Activated T-cell treated with anti-CD3 and anti-CD28 coated beads, Interleukin-2, amount 50 U/mL, for 48 hours (primary cell): ENCODE measurements at places on chromosomes 1 and 21.

- DNase-seq = no peak
These were observed 22.2 kb downstream of the DESI2 start for GRCh38 chr1:244675167-244675566.

DNA sequence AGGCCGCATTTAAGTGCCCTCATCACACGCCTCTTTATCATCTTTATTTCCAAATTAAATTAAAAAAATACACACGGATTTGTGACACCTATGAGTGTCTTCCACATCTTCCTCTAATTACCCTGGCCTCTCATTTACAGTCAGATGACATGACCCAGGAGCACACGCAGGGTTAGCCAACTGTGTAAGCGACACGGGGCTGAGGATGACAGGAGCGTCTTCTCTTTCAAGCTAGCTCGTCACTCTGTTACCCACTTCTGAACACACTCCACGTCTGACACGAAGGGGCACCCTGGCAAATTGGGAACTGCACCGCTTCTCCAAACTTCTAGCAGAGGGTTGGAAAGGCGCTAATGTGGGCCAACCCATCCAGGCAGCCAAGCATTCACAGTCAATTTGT lies 112.1 kb downstream of the SMYD2 start:
- DNase-seq = no peak

DNA sequence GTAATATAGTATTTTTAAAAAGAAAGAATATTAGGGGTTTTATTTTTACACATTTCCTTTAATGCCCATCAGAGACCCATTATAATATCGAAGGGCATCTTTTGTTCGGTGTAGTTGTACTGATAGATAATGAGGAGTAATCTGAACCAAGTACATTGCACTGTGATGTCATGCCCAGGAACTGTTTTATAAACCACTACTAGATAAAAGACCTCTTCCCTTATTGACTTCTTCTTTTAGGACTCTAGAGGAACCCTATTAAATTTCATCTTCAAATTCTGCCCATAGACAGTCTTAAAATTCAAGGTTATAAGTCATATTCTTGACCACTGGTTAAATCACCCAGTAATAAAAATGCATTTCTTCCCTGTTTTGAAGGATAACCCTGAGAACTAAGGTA lies 206.5 kb downstream of the NRIP1 start:
- DNase-seq = no peak

DNA sequence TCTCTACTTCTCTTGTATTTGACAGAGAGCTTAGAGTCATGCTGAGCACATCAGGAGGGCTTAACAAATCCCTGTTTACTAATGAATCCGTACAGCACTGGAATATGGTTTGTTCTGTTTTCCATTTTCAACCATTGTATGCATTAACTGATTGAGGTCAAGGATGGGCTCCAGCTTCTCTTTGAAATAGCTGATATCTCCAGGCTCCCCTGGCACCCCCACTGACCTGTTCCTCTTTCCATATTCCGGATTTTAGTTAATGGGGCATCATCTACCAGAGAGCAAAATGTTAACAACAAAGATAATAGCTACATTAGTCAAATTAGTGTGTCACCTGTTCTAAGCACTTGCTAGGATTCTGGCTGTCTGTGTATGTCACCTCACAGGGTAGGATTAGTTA lies 57.6 kb downstream of the NENF start:
- no peak for DNase-seq

DNA sequence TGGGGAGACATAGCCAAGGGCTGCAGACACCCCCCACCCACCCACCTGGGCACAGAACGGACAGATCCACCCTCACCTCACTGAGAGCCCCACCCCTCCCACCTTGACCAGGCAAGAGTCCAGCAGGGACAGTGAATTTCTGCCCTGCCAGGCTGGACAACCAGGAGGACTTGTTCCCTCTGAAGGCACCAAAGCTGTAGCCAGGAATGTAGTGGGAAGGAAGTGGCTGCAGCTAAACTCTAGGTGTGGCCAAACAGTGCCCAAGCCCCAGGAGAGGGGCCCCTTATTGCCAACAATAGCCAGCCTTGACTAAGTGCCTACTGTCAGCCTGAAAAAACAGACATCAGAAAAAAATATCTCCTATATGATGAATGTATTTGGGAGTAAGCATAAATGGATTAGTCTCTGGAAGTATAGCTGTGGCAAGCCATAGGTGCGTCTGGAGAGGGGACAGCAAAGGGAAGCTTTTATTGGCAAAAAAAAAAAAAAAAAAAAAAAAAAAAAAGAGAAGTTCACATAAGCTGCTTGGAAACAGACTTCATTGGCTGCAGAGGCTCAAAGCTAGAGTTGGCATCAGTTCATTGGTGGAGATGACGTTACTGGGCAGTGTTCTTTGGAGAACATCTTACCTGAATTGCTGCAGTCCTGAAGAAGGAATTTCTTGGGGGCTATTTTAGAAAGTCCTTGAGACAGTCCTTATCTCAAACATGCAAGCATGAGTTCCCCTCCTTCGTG lies 64.1 kb upstream of the TMEM51 start:
- DNase-seq = no peak

- no peak for DNase-seq
These were observed 95.1 kb downstream of the JAK1 start for GRCh38 chr1:64871256-64871655.

GRCh38 chr1:201260648-201261311 lies 22.5 kb upstream of the PKP1 start:
- no peak for DNase-seq

DNA sequence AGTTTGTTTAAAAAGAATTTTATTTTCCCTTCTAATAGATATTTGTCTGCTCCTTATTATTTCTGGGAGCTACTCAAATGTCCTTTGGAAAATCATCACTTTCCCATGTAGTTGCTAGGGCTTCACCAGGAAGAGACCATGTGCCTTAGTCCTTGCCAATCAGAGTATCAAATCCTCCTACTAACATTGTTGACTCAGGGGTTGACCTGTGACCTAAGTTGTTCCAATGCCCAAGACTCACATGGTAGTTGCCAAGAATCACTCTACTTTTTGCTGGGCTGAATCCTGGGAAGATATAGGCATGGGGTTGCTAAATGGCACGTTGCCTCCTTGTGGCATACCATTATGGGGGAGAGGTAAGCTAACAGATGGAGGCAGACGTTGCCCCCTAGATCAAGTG lies 58.2 kb upstream of the FOXD3 start:
- no peak for DNase-seq
